Left lung (tissue), 14 donors: ENCODE measurements at places on chromosomes 5 and 9. TPM values are rescaled to one million over a fixed set of nuclear protein-coding genes. Genes with fewer than 3 reads are reported as not detected.

DNA sequence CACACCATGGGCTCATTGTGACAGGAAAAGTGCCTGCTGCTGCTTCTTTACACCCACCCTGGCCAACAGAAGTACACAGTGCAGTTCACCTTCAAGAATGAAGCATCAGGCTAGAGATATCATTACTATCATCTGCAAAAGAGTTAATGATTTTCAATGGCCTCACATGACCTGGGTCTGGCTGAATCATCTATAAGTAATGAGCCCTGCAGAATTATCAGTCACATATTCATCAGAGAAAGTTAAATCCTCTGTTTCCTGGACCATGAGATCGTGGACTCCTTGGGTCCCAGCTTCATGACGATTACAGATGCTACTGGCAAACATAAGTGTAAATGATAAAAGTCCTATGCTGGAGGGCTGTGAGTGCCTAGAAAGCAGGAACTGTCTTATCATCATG lies 8.3 kb downstream of the BAG1 start:
- no peak for DNase-seq
- H3K27me3 ChIP-seq, result no peaks in the 10 kb centered on the region
- H3K4me1 ChIP-seq, result peaks cover under 1% of the 10 kb centered on the region

GRCh38 chr9:34475097-34475496 lies 16.5 kb downstream of the DNAI1 start:
- no peaks in the 10 kb centered on the region for H3K36me3 ChIP-seq
- H3K27ac ChIP-seq, result no peak overlapping the region
- no peak for DNase-seq
- H3K27me3 ChIP-seq, result peaks cover 10% of the 10 kb centered on the region
- no peaks in the 10 kb centered on the region for H3K4me1 ChIP-seq

DNA sequence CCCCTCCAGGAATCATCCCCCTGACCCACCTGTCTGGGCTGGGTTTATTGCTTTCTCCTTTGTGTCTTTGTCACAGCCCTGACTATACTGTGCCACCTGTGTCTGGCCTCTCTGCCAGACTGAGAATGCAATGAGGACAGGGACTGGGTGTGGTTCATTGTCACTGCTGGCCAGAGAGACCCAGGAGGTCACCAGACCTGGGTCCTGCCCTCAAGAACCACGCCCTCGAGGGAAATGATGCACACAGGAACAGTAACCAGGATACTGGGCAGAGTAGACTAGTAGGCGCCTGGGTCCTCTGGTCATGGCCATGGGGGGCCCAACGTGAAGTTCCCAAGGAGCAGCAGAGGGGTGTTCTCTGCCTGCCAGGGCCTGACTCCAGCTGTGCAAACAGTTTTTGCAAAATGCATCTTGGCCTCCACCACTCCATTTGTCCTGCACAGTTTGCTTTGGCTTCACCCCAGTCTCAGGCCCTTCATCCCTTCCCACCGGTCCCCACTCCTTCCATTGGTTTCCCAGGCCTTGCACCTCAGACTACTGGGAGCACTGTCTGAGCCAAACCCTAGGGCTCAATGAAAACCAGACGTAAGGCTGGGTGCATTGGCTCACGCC lies 17.8 kb downstream of the RGS3 start:
- peaks cover 13% of the 10 kb centered on the region for H3K4me1 ChIP-seq
- no peaks in the 10 kb centered on the region for H3K27me3 ChIP-seq
- no peak for DNase-seq
- no peak overlapping the region for H3K4me3 ChIP-seq
- H3K36me3 ChIP-seq, result no peaks in the 10 kb centered on the region

DNA sequence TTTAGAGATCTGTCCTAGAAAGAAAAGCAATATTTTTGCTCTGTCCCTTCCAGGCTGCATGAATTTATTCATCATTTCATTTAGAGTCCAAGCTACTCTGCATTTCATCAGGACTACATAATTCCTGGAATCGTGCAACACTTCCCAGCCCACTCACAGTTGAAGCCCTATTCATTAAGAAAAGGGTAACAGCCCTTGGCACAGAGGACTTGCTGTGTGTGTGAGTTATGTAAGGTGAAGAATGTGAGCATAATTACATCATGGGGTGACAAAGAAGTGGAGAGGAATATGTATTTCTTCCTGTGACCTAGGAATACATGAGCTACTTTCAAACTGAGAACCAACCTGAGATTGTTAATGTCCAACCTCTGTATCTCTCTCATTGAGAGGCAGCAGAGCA lies 317.4 kb downstream of the ARHGEF28 start:
- DNase-seq, result no peak
- no peaks in the 10 kb centered on the region for H3K27me3 ChIP-seq
- H3K4me3 ChIP-seq, result no peak overlapping the region
- no peaks in the 10 kb centered on the region for H3K36me3 ChIP-seq
- no peak overlapping the region for H3K27ac ChIP-seq

DNA sequence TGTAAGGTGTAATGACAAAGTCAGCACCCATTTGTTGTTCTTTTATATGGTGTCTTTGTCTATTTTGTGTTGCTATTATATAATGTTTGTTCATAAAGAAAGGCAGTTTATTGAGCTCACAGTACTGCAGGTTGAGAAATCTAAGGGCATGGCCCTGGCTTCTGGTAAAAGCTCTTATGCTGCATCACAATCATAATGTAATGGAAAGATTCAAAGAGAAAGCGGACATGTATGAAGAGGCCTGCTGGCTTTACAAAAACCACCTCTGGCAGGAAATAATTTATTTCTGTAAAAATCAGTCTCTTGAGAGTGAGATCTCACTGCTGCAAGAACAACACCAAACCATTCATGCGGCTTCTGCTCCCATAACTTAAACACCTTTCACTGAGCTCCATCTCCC lies 746.7 kb upstream of the FAM174A start:
- H3K36me3 ChIP-seq, result no peaks in the 10 kb centered on the region
- H3K4me3 ChIP-seq, result no peak overlapping the region
- H3K27me3 ChIP-seq, result no peaks in the 10 kb centered on the region
- no peak overlapping the region for H3K27ac ChIP-seq

DNA sequence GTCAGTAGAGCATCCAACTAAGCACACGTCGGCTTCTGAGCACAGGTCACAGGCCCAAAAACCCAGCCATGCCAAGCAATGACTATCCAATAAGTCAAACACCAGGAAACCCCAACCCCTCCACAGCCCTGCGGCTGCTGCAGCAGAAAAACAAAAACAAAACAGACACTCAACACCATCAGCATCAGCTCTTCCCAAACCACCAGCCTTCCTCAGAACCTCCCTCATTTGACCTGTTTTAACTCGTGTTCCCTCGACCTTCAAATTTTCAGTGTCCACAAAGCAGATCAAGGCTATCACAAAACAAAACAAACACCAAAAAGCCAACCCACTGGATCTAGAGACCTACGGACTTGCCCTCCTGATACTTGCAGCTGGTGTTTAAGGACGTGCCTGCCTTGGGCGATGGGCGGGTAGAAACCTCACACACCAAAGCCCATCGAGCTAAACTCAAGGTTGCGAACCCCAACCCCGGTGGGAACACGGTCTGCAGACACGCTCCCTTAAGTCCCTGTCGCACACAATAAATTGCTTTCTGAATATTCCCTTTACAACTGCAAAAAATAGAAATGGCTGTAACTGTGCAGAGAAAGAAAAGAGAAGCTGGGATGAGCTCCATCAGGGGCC lies 247.1 kb upstream of the ANKRD55 start:
- peaks cover 39% of the 10 kb centered on the region for H3K4me1 ChIP-seq
- peak overlapping the region; percentile 86 for H3K27ac ChIP-seq
- no peak for DNase-seq
- H3K27me3 ChIP-seq, result no peaks in the 10 kb centered on the region
- peak overlapping the region; percentile 55 for H3K4me3 ChIP-seq
- H3K36me3 ChIP-seq, result no peaks in the 10 kb centered on the region

GRCh38 chr5:142129446-142130066 lies 21.0 kb downstream of the NDFIP1 start:
- peaks cover 26% of the 10 kb centered on the region for H3K36me3 ChIP-seq
- H3K27ac ChIP-seq, result no peak overlapping the region
- H3K4me1 ChIP-seq, result no peaks in the 10 kb centered on the region
- no peaks in the 10 kb centered on the region for H3K27me3 ChIP-seq
- no peak overlapping the region for H3K4me3 ChIP-seq
- no peak for DNase-seq

- H3K27ac ChIP-seq, result peak overlapping the region; percentile 93
- no peaks in the 10 kb centered on the region for H3K36me3 ChIP-seq
- peaks cover 75% of the 10 kb centered on the region for H3K4me1 ChIP-seq
- peak; percentile 95 for DNase-seq
- no peaks in the 10 kb centered on the region for H3K27me3 ChIP-seq
Observed at GRCh38 chr9:136564379-136564988, 18.6 kb upstream of the NOTCH1 start.

- H3K4me3 ChIP-seq, result no peak overlapping the region
- no peaks in the 10 kb centered on the region for H3K36me3 ChIP-seq
- H3K27me3 ChIP-seq, result no peaks in the 10 kb centered on the region
- H3K4me1 ChIP-seq, result no peaks in the 10 kb centered on the region
- no peak for DNase-seq
Observed at GRCh38 chr5:22431406-22431805, 421.7 kb downstream of the CDH12 start.

DNA sequence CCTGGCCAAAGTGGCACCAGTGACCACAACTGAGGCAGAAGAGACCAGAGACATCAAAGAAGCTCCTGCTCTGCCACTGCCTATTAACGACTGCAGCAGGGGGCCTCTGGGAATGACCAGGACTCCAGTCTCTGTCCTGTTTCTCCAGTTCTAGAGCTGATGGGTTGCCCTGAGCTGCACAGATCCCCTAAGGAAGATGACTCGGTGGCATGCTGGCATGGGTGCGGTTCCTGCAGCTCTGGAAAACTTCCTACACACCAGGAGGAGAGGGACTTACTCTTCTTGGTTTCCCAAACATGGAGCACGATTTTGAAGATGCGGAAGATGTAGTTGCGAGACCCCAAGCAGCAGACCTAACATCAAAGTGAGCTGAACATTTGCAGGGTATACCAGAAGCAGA lies 2.7 kb downstream of the SLIT3 start:
- H3K4me1 ChIP-seq, result peaks cover 4% of the 10 kb centered on the region
- no peaks in the 10 kb centered on the region for H3K36me3 ChIP-seq
- peaks cover 19% of the 10 kb centered on the region for H3K27me3 ChIP-seq
- DNase-seq, result no peak
- no peak overlapping the region for H3K27ac ChIP-seq

The FAM221B gene
- not detected for total RNA-seq

The FGF18 gene
- 3.1 TPM for total RNA-seq

The HMMR gene
- total RNA-seq, result 3.6 TPM

The CD274 gene
- total RNA-seq, result 9.4 TPM

The PCDHGA8 gene
- total RNA-seq, result 0.76 TPM

The NRARP gene
- total RNA-seq, result 15.2 TPM

The BARHL1 gene
- total RNA-seq, result not detected

The PCDHB3 gene
- 2.0 TPM for total RNA-seq
